ENCODE measurements at places on chromosomes 5 and 9.

DNA sequence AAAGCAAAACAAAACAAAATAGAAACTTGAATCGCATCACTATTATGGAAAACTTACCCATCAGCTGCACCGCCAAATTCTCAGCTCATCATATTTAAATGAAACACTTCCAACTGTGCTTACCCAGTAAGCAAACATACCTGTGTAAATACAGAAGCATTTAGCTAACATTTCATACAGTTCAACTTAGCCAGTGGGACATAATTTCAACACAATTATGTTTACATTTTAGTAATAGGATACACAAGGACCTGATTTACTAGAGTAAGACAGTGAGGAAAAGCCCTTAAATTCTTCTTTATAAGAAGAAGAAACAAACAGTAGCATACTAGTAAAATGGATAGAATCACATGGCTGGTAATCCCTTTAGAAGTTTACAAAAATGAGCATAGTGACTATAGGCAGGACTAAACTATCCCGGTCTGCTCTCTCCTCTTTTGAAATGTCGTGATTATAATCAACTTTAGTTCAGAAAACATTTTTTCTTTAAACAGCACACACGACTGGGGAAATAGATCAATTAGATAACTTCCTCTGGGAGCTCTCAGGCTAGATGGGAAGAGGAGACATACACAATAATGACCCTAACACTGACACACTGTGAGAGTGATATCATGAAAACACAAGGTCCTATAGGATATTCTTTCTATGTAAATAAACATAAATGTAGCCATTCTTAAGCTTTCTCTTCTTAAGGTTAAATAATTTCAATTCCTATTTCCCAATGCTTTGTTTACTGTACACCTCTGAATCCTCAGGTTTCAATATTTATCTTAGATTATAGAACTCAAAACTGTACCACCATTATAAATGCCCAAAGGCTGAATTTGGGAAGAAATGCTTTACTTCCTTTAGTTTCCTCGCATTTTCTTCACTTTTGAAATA, 15.9 kb upstream of the CDC20B start:
- no peak for DNase-seq

DNA sequence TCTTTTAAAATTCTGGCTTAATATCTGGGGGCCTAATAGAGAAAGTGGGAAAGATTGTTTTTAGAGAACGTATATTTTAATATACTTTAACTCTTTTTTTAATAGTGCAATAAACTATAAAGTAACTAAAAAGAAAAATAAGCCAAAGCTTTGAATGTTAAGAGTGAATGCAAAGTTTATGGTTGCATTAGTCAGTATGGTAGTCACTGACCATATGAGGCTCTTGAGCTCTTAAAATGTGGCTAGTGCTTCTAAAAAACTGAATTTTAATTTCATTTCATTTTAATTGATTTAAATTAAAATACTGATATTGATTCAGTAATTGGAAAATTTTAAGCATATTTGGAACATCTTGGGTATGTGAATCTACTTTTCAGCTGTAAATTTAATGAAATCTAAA, 310.7 kb downstream of the PJA2 start:
- no peak for DNase-seq

DNA sequence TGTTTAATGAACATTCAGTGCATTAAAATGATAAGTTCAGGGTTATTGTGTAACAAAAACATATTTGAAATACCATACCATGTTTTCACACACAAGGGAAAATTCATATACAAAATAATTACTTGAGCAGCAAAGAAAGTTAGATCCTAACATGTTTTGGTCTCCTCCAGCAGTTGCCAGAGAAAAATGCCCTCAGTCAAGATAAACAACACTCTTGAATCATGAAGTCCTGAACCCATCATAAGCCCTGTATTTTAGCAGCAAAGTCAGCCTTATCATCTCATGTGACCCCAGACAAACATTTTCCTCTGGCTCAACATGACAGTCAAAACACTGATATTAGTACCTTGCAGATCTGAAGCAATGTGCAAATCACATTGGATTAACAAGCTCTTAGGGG, 1541.1 kb upstream of the WWC1 start:
- DNase-seq = no peak

DNA sequence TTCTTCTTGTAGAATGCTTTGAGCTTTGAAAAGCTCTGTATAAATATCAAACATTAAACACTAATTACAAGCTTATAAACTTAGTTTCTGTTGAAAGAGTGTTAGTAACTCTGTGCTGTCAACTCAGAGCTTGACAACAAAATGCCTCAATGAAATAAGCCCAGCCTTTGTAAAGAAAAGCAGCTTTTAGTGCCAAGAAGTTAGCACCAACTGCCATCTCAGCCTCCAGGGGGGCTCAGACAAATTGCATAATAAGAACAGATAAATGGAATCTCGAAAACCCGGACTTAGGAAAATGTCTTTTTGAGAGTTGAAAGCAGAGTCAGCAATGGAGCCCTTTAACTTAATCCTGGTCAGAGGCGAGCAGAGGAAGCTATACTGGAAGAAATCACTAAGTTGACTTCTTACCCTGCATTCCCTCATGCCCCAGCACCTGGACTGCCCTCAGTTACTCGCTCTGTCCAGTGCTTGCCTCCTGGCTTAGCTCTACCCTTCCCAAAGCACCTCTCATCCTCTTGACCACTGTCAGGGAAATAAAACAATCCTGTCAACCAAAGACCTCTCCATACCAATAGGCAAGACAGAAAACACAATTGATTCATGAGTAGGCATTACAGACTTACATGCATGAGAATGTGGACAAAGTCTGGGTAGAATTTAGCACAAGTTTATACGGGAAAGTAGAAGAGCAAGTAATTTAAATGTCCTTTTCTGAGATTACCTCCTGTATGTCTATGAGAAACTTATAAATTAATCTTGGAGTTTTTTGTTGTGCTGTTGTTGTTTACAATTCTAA, 352.7 kb downstream of the ZNF608 start:
- no peak for DNase-seq

GRCh38 chr5:129768735-129769134, 20.8 kb downstream of the MINAR2 start:
- no peak for DNase-seq

GRCh38 chr9:98101868-98102273, 17.2 kb downstream of the TRIM14 start:
- no peak for DNase-seq

GRCh38 chr5:14590949-14591348, 9.4 kb downstream of the OTULINL start:
- DNase-seq = no peak

GRCh38 chr5:110179321-110179720, 489.6 kb downstream of the MAN2A1 start:
- no peak for DNase-seq

GRCh38 chr5:5787373-5787772, 364.9 kb downstream of the ICE1 start:
- no peak for DNase-seq

- DNase-seq = no peak
Observed at GRCh38 chr9:114015607-114016006, 62.5 kb downstream of the AMBP start.

GRCh38 chr9:4985386-4986266, 554 bp downstream of the JAK2 start:
- DNase-seq = no peak

DNA sequence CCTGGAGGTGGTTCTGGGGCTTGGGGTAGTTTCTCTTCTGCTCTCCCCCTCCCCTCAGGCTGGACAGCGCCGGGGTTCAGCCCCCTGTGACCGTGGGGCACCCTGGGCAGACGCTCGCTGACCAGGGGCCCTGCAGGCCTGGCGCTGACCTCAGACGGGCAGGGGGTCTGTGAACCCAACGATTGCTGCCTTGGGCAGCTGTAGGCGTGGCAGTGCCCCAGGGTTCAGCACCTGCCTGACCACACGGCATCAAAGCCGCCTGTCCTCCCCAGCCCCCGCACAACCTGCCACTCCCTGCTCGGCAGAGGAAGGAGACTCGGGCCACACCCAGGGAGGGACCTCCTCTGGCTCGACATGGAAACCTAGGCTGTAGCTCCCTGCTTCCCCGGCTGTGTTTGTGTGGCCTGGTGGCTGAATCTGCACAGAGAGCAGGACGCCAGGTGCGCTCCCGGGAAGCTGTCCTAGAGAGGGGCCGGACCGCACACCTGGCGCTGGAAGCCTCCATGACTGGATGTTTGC, 12.2 kb downstream of the LCN12 start:
- DNase-seq = no peak

DNA sequence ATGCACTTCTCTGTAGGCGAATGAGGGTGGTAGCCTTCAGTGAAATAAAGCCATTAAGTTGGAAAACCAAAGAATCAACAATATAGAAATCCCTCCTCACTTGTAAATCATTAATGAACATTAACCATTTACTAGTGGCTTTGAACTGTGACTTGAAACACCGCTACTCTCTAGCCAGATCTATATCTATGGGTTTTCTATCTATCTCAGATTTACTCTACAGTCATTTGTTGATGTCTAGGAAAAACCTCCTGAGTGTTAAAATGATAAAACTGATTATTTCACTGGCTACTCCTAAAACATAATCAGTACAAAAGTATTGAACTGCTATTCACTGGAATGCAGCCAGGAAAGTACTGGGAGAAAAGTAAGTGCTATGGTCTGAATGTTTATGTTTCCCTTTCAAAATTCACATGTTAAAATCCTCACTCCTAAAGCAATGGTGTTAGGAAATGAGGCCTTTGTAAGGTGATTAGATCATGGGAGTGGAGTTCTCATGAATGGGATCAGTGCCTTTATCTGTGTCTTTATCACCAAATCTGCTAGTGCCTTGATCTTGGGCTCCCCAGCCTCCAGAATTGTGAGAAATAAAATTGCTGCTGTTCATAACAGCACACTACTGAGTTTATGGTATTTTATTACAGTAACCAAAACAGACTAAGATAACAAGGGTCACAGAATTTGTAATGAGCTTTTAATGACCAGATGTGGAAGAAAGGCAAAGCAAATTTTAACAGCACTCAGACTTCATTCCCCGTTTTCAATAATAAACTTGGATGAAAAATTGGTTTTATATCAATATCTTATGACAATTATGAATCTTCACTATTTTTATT, 8.6 kb upstream of the OXCT1 start:
- no peak for DNase-seq

DNA sequence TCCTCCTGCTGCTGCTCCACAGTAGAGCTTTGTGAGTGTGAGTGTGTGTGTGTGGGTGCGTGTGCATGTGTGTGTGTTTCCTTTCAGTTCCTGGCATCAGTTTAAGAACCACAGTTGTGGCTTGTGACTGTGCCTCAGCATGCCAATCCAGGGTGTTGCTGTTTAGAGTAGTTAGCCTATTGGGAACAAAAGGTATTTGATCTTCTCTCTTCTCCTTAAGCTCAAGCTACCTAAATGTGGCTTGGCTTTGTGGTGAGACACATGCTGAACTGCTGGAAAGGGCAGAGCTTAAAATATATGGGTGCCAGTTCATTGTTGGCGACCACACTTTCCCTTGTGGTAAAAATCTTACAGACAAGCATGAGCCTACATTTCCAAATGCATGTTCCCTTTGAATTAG, 116.6 kb upstream of the BNC2 start:
- no peak for DNase-seq

DNA sequence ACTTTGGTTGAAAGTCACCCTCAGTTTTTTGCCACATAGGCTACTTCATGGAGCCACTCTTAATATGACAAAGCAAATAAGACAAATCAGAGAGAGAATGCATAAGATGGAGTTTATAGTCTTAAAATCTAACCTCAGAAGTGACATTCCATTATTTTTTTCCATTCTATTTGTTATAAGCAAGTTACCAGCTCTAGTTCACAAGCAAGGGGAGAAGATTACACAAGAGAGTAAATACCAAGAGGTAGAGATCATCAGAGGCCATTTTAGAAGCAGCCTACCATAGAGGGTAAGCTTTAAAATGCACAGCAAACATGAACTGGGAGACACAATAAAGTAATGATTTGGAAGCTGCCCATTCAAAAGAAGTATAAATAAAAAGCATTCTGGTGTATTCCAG, 651.3 kb upstream of the MEF2C start:
- peak; percentile 36 for DNase-seq

GRCh38 chr5:177288191-177288590, 15.3 kb downstream of the RAB24 start:
- DNase-seq = no peak

- no peak for DNase-seq
Observed at GRCh38 chr5:77418162-77418561, 74.0 kb downstream of the WDR41 start.

GRCh38 chr5:33857037-33857436, 34.8 kb downstream of the ADAMTS12 start:
- no peak for DNase-seq

DNA sequence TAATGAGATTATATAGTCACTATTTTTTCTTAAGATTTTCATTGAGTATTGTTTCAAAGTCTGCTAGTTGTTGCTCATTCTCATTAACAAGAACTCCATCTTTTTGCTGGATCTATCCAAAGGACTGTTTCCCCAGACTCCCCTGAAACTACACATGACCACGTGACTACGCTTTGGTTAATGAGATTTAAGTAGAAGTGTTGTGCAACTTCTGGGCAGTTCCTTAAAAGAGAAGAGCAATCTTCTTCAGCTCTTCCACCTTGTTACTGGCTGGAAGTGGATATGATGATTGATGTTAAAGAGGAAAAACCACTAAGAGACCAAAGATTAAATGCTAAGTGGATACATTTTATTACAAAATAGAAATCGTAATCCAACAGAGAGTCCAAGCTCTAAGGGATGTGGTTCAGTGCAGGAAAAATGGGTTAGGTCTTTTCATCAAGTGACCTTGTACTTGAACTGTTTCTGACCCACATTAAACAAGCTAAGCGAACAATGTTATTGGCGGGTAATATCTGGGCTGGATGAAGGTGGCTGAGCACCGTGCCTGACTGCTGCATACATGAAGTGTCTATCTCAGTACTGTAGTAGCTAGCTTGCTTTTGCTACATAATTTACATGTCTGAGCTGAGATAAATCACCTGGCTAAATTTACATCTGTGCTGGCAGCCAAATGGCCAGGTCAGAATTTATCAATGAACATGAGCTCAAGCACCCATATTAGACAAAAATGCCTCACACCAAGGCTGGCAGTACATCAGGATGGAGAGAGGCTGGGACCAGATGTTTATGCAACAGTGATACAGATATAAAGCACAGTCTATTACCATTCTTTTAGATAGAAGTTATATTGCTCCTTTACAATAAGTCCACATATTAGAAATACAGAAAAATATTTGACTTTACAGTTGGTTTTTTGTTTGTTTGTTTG, 7.5 kb upstream of the CTNNAL1 start:
- DNase-seq = no peak

GRCh38 chr9:128120741-128121465, 6.6 kb downstream of the PTGES2 start:
- no peak for DNase-seq
